ENCODE measurements at places on chromosomes 1 and 21.

GRCh38 chr21:25931765-25932164 lies 197.0 kb downstream of the GABPA start:
- DNase-seq = no peak

- DNase-seq = no peak
Measured at GRCh38 chr1:179938752-179939151, 15.9 kb upstream of the CEP350 start.

DNA sequence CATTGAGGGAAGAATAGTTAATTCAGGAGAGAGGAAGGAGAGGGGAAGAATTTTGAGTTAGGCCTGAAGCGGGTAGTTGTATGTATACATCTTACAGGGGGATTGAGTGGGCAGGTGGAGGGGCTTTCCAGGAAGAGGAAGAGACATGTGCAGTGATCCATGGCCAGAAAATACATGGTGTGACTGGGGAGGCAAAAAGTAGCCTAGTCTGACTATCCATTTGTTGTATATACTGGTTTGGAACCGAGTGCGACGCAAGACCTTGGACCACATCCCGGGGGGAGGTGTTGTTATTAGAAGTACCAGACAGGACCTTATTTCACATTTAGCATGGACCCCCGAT lies 158.3 kb downstream of the SDCCAG8 start:
- DNase-seq = no peak

DNA sequence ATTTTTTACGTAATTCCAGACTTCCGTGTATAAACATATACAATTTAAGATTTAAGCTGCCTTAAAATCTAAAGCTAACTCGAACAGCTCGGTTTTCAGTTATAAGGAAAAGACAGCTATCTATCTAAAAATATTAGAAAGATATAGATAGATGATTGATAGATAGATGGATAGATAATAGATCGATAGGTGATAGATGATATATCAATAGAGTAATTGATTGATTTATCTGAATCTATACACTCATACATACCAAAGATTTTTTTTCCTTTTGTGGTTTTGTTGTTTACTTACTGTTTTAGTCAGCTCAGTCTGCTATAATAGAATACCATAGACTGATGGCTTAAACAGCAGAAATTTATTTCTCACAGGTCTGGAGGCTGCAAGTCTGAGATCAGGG lies 278.5 kb upstream of the PLD5 start:
- no peak for DNase-seq

Measured in stimulated activated CD8-positive, alpha-beta memory T cell treated with anti-CD3 and anti-CD28 coated beads, Interleukin-7, amount 100 ng/mL, for 1 hour (primary cell).